ENCODE measurements at places on chromosomes 11 and 22. TPM values are rescaled to one million over a fixed set of nuclear protein-coding genes. Genes with fewer than 3 reads are reported as not detected.
A peak's percentile ranks its signal among the peaks of the same experiment; 100 is the strongest.

Gene DMC1
- 0.33 TPM for total RNA-seq

DNA sequence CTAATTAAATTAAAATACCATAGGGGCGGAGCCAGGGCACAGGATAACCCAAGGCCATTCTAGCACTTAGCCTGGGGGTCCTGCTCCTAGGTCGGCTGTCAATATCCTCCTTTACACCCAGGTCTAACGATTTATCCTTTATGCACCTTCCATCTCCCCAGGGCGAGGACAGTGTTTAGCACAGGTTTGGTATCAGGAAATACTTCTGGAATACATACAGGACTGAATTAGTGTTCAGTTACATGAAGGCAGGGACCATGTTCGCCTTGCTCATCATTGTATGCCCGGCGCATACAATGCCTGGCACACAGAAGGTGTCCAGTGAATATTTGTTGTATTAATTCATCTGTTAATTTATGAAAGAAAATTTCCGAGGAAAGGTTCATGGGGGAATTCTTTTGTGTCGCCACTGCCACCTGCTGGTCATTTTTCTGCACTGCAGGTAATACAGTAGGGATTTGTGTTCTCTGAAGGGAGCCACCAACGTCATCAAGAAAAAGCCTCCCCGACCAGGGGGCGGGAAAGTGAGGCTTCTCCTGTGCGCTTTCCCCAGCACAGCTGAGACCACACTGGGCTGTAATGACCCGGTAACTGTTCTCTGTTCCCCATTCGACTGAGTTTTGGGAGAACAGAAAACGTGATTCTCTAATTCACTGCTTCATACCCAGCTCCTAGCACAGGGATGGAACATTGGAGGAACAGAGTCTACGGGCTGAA, 68.7 kb upstream of the ASPHD2 start:
- no peak for DNase-seq

- peak; percentile 17 for DNase-seq
These were observed 528.4 kb downstream of the TBC1D22A start for GRCh38 chr22:47290706-47291430.

- DNase-seq, result no peak
These were observed 36.3 kb downstream of the PDE2A start for GRCh38 chr11:72637926-72638325.

DNA sequence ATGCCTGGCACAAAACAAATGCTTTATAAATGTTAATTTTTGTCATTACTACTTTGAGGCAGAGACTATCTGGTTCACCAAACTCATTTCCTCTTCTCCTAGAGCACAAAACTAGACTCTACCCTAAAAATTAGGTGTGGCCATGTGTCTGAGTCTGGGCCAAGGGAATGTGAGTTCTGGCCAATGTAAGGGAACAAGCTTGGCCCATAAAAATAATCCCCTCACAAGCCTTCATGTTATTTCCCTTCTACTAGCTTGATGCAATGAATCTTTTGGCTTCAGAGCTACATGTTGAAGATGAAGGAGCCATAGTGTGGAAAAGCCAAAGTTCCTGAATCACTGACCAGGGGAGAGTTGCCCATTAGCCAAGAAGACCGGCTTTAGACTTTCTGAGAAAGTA, 406.5 kb upstream of the CCDC90B start:
- no peak for DNase-seq

GRCh38 chr11:31966846-31967245, 124.0 kb upstream of the RCN1 start:
- peak; percentile 26 for DNase-seq

Gene SNX32
- not detected for total RNA-seq

Gene MYO18B
- 0.09 TPM for total RNA-seq

Gene MS4A13
- not detected for total RNA-seq

DNA sequence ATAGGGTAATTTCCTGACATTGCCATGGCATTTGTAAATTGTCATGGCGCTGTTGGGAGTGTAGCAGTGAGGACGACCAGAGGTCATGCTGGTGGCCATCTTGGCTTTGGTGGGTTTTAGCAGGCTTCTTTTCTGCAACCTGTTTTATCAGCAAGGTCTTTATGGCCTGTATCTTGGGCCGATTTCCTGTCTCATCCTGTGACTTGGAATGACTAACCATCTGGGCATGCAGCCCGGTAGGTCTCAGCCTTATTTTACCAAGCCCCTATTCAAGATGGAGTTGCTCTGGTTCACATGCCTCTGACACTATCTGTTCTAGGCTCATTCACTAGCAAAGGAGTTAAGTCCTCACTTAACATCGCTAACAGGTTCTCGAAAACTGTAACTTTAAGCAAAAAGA, 1374.2 kb downstream of the FAM181B start:
- no peak for DNase-seq

Gene SPA17
- total RNA-seq, result 5.7 TPM

DNA sequence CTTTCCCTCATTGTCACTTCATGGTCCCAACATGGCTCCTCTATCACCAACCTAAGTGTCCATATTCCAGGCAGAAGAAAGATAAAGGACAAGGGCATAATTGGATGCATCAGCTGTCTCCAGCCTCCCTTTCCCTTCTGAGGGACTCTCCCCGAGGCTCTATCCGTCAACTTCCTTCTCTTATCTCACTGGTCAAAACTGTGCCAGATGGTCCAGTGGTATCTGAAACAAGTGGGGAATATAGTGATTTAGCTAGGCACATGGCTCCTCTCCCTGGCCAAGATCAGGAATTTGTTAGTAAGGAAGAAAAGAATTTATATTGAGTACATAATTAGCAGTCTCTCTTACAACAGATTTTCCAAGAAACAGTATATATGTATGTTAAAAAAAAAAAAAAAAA, 12.6 kb upstream of the SPON1 start:
- DNase-seq, result no peak

DNA sequence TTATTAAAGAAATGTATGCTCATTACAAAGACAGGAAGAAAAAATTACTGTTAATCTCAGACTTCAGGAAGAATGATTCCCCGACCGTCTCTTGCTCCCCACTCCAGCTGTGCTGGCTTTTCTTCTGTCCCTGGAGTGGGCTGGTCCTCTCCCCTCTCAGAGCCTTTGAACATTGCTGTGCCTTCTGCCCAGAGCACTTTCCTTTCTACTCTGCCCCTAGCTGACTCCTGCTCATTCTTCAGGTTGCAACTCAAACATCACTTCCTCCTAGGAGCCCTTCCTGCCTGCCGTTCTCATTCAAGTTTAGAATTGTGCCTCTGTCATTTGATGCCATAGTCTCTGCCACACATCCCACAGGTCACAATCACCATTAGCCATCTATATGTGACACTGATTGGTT, 329.5 kb downstream of the MIAT start:
- no peak for DNase-seq

Gene KCNJ1
- total RNA-seq, result not detected

DNA sequence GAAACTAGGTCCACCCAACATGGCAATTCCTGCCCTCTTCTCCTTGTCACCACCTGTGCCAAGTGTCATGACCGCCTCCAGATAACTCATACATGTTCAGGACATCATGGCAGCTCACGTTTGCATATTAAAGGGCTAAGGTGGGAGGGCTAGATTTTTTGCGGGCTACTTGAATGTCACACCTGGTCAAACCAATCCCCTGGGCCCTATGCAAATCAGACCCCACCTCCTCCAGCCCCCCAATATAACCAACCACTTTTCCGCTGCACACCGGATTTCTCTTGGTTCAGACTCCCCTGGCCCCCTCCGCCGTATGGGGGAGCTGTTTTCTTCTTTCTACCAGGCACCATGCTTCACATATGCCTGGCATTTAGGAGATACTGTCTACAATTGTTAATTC, 12.6 kb downstream of the UPB1 start:
- DNase-seq, result no peak

Gene SYT8
- 31.3 TPM for total RNA-seq

DNA sequence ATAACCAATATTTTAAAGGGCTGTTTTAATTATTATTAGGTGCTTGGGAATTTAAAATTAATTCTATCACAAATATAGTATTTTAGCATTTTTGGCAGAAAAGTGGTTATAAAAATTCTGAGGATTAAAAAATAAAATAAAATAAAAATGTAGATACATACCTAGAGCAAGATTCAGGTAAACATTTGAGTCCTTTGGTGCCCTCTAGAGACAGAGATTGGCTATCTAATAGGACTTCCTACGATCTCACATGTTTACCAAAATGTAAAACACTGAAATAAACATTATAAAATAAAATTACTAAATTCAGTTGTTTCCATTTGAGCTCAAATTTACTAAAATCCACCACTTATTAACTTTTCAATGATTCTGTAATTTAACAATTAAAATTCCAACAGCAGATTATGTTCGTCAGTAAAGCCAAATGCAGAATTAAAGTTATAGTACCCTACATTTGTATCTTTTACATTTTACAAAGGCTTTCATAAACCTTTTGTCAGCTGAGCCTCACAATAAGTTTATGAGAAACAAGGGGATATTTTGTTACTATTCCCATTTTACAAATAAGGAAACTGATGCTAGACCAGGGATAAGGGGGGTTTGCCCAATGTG, 27.7 kb downstream of the SLC36A4 start:
- DNase-seq, result no peak

Gene GAB4
- not detected for total RNA-seq

DNA sequence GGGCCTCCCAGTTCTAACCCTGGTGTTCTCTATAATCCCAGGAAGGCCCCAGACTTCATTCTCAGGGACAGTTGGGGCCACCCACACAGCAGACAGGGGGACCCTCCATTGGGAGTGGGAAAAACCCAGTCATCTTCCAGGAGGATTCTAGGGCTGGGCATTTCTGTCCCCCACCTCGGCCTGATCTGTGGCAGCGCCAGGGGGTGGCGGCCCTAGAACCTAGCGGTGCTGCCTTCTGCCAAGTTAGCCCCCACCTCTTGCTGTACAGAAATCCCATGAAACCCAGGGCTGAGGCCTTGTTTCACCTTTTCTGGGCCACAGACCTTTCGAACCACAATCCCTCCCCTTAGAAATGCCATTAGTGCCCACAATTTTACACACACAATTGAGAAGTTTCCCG, 9.6 kb downstream of the CHST1 start:
- no peak for DNase-seq

Gene KRTAP5-9
- total RNA-seq, result not detected

Gene BEST1
- total RNA-seq, result 9.9 TPM

- no peak for DNase-seq
These were observed 35.7 kb upstream of the PTPRJ start for GRCh38 chr11:47944632-47945031.

DNA sequence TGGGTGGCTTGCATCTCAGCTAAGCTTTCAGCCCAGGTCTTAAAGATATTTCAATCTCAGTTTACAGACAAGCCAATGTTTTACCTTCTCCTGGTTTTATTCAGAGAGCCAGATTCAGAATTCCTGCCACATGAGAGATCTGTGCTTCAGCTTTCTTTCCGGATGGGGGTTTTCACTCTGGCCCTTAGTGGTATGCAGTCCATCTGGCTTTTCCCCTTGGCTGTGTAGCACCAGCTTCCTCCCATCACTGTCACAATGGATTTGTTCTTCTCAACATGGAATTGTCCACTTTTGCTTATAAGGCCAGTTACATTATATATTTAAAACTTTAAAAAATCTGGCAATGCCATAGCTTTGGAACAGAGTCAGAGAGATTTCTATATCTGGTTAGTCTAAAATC, 303.9 kb downstream of the ETS1 start:
- no peak for DNase-seq

DNA sequence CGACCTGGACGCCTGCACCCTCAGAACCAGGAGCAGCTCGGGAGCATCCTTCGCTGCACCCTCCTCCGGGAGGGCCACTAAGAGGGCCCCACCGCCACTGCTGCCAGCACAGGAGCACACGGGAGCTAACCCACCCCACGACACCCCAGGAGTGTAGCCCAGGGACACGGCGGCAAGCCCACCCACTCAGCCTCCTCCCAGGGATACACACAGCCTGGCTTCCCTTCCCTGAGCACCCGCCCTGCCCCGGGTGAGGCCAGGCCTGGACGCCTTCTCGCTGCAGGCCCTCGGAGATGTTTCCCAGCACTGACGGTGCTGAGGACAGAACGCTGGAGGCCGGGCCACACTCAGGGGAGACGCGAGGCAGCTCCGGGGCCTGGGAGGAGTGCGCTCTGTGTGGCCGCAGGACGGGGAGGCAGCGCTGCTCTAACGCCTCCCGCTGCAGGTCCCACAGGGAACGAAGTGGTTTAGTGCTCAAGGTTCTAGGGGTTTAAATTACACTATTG, 190.4 kb downstream of the BRD1 start:
- no peak for DNase-seq

GRCh38 chr22:20109411-20110358, 6.2 kb upstream of the RANBP1 start:
- DNase-seq, result no peak

DNA sequence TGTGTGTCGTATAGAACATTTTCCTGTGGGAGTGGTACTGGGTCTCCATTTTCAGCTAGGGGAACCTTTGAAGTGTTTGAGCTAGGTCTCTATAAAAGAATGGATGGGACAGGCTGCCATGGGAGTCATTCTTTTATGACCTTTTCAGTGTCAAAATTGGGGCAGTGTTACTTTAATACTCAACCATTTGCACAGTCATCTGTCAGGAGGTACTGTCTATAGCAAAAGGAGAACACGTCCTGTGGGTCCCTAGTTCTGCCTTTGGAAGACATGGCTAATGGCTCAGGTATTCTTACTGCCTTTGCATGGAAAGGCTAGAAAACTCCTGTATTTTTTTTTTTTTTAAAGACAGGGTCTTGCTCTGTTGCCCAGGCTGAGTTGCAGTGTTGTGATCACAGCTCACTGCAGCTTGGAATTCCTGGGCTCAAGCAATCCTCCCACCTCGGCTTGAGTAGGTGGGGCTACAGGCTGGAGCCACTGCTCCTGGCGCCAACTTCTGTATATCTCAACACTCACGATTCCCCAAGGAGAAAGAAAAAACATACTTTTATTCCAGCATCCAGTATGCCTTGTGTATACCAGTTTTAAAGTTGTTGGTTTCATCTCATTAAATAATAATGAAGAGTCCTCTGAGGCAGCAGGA, 2.1 kb upstream of the ATF4 start:
- DNase-seq, result no peak

- DNase-seq, result no peak
These were observed 42.4 kb downstream of the ABTB2 start for GRCh38 chr11:34315394-34315793.

Gene LRP5
- 52.7 TPM for total RNA-seq

DNA sequence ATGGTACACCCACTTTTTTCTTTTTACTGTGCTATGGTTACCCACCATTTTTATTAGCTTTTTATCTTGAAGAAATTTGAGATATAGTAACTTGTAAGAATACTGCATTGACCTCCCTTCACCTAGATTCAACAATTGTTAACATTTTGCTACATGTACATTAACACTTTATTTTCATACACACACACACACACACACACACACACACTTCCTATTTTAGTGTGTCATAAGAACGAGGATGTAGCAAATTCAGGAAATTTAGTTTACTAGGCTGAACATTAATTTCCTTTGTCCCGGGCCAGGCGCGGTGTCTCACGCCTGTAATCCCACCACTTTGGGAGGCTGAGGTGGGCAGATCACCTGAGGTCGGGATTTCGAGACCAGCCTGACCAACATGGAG, 1.1 kb upstream of the ATP6V1E1 start:
- no peak for DNase-seq

Gene SEC14L6
- 17.4 TPM for total RNA-seq
